Stimulated activated CD8-positive, alpha-beta memory T cell treated with anti-CD3 and anti-CD28 coated beads, Interleukin-4, amount 100 ng/mL, for 1 hour (primary cell): ENCODE measurements at places on chromosomes 12 and 14.

DNA sequence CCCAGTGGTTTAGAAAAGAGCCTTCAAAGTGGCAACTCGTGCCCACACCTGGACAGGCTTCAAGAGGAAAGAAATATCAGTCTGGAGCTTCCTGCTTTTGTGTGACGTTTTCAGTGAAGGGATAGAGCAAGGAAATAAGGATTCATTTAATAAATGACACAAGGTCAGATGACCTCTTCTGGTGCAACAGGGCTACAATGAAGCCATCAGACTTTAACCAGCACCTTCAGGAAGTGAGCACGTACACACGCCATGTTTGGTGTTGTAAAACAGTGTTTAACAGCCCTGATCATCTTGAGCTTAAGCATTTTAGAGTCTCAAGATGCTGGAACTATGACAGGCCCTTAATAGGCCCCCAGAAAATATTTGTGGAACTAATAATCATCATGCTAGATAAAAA lies 59.1 kb downstream of the CCDC60 start:
- DNase-seq = no peak

DNA sequence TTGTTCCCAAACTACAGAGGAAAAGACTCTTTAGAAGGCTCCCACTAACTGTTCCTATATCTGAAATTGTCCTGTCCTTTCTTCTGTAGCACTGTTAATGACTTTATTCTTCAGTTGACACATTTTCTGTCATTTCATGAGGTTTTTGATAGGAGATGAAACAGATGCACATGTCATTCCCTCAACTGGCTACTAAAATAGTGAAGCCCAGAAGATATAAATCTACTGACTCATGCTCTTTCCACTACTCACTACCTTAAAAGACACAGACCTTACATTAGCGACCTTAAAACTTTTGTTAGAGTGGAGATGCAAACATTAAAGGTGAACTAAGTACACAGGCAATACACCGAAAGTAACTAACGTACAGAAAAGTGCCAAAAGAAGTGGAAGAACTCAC lies 59.5 kb upstream of the ANKS1B start:
- no peak for DNase-seq

GRCh38 chr12:12115514-12115913 lies 44.8 kb downstream of the BCL2L14 start:
- DNase-seq = no peak

GRCh38 chr14:85895603-85896002 lies 365.7 kb downstream of the FLRT2 start:
- DNase-seq = no peak

GRCh38 chr12:19409376-19409775 lies 29.9 kb upstream of the AEBP2 start:
- no peak for DNase-seq

DNA sequence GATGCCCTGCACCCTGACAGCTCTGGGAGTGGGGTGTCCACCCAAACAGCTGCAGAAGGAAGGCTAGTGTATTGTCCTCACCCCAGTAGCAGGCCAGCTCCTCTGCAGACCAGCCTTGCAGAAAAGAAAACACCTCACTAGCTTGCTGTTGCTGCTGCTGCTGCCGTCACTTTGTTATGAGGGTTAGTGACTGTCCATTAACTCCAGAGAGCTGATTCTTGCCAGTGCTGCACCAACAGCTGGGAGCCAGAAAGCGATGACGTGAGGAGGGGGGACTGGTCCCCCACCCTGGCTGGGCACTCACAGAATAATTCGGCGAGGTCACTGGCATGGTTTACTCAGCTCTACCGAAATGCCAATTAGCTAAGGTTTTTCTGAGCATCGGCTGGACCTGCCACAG lies 2.8 kb downstream of the SYNDIG1L start:
- no peak for DNase-seq

DNA sequence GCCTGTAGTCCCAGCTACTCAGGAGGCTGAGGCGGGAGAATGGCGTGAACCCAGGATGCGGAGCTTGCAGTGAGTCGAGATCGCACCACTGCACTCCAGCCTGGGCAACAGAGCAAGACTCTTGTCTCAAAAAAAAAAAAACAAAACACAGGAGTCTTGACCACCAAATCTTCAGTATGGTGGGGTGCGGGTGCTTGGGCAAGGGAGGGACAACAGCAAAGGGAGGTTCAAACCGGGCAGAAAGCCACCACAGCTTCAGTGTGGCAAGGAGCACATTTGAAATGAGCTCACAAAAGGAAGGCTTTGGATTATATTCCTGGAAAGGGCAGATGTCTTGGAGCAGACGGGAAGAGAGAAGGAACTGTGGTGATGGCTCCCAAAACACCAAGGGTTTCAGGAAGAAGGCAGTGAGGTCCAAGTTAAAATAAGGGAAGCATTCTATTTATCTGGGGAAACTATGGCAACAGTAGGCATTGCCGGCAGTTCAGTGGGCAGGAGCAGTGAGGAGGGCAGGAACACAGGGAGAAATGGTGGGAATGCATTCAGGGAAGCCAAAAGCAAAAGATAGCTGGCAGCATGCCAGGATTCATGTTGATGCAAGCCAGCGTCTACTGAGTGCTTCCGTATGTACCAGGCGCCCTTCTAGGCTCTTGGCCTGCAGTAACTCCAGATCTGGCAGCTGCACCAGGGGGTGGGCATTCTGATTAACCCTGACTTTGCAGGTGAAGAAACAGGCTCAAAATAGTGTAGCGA lies 51.0 kb upstream of the SRSF5 start:
- DNase-seq = no peak

DNA sequence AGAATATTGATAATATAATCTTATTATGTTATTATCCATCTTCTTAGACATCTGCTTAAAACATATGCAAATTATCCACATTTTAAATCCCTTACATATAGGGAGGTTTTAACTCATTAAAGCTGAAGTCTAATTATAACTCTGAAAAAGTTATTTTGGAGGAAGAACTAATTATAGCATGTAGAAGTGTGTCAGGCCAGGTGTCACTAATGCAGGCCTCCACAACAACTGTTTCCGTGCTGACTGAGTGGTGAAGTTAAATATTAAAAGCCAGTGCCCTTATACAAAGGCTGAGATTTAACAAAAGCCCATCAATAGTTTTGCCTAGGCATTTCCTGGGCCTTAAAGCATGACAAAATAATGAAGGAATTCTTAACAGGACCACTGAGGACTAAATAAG lies 157.4 kb downstream of the LRRK2 start:
- no peak for DNase-seq

GRCh38 chr14:42113358-42114069 lies 506.8 kb downstream of the LRFN5 start:
- DNase-seq = no peak

GRCh38 chr12:7072035-7072434 lies 11.5 kb downstream of the C1S start:
- no peak for DNase-seq

GRCh38 chr12:26204612-26205289 lies 9.4 kb downstream of the SSPN start:
- DNase-seq = no peak

GRCh38 chr12:64671681-64672080 lies 61.4 kb downstream of the RASSF3 start:
- DNase-seq = no peak

GRCh38 chr12:108973629-108974152 lies 47.2 kb downstream of the SVOP start:
- DNase-seq = no peak

- DNase-seq = no peak
Observed at GRCh38 chr12:109653890-109654289, 59.7 kb upstream of the FAM222A start.

DNA sequence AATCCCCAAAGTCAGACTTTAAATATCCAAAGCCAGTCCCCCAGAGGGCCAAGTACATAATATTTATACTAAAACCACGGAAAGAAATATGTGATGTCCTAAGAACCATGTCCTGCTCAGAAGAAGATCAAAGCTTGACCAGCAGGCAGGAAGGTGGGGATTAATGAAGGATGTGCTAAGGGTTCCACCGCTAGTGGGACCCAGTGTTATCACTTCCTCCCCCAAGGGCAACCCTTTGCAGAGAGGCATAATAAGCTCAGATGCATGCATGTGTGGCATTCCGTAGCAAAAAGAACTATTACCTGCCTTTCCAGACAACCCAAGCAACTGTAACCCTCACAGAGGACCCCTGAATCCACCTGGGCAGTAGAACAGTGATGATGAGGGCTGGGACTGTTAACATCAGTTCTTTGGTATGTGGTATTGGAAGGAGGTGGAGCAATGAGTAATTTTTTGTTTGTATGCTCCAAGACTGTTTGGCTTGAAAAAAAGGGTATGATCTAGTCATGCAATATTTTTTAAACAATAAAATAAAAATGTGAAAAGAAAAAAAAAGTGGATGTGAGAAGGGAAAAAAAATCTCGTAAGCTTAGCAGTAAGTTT lies 71.7 kb upstream of the ETV6 start:
- DNase-seq = no peak

DNA sequence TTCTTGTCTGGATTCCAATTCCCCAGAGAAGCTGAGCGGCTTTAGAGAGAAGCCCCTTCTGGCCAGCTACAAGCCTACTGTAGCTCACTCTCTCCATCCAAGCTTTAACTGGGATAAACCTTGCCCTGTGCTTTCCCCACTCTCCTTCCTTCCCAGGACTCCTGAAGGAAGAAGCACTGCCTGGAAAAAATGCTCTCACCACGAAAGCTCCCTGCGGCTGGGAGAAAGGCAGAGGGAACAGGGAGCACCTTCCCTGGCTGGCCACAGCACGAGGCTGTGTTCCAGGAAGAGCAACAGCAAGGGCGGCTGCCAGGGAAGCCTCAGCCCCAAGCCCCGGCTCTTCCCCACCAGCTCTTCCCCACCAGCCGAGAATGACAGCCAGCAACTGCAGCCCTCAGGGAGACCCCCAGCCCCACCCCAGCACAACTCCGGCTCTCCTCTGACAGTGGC lies 40.8 kb upstream of the PNMA1 start:
- no peak for DNase-seq

- DNase-seq = no peak
Observed at GRCh38 chr12:107718606-107719005, 33.0 kb downstream of the PWP1 start.

GRCh38 chr12:74647256-74647655 lies 109.6 kb downstream of the ATXN7L3B start:
- DNase-seq = no peak

- no peak for DNase-seq
Observed at GRCh38 chr12:128178966-128179365, 88.0 kb upstream of the TMEM132C start.

- no peak for DNase-seq
Observed at GRCh38 chr12:64618953-64619590, 8.8 kb downstream of the RASSF3 start.

DNA sequence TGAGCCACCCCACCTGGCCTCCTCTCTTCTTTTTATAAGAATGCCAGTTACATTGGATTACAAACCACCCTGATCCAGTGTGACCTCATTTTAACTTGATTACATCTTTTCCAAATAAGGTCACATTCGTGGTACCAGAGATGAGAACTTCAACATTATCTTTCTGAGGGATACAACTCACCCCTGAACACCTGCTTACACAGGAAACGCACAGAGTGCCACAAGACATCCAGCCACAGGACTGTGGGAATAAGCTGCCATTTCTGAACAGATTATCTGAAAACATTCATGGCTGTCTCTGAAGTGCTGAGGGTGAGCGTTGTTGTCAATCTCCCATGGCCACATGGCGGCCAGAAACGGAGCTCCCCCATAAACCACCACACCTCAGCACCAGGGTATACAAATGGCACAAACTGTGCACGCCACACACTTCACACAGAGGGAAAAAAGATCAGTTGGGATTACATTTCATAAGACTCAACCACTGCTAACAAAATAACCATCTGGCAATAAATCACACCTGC lies 23.7 kb downstream of the FOXN3 start:
- DNase-seq = no peak

DNA sequence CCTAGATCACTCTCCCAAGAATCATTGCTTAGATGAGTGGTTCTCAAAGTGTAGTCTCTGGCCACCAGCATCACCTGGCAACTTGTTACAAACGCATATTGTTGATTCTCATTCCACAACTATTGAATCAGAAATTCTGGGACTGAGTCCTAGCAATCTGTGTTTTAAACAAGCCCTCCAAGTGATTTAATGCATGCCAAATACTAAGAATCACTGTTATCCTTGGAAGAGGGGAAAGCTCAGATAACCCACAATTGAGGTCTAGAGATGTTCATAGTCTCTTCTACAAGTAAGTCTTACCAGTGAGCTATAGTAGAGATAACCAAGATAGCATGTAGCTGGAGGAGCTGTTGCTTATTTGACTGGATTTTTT lies 666.6 kb downstream of the DIO2 start:
- DNase-seq = no peak

DNA sequence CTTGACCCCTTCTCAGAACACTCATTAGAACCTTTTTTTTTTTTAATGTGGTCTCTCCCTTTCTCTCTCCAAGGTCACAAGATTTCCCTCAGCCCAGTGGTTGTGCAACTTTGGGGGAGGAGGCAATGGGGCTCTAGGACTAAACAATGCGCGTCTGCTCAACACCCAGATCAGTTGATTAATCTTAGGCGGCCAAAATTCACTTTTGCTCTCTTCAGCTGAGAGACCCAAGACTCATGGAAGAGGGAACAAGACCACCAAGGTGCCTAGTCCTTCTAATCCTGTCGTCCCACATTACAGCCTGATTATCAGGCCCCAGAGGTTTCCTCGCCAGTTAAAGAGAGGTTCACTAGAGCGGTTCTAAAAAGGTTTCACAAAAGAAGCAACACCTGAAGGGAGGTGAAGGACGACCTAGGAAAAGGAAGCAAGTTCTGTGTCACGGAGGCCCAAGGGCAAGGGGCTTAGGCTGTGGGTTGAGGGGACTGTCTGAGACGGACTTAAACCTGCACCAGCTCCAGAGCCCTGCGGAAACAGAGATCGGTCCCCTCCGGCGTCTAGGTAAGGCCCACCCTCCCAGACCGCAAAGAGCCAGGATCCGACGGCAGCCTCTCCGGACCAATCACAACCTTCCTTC lies 824 bp upstream of the TARBP2 start:
- DNase-seq = no peak

DNA sequence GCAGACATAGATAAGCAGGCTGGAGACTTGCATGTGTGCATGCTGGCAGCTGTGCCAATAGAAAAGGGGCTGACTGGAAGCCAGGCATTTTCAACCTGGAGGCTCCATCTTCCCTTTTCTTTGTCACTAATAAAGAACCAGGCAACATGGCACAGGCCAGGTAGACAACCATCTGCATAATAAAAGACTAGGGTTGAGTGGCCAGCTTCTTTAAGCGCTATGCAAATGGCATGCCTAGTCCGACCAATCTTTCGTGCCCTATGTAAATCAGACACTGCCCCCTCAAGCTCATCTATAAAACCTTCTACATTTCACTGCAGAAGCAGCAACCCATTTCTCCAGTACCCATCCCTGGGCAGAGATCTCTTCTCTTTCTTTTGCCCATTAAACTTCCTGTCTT lies 4.6 kb upstream of the KLRC1 start:
- DNase-seq = no peak

DNA sequence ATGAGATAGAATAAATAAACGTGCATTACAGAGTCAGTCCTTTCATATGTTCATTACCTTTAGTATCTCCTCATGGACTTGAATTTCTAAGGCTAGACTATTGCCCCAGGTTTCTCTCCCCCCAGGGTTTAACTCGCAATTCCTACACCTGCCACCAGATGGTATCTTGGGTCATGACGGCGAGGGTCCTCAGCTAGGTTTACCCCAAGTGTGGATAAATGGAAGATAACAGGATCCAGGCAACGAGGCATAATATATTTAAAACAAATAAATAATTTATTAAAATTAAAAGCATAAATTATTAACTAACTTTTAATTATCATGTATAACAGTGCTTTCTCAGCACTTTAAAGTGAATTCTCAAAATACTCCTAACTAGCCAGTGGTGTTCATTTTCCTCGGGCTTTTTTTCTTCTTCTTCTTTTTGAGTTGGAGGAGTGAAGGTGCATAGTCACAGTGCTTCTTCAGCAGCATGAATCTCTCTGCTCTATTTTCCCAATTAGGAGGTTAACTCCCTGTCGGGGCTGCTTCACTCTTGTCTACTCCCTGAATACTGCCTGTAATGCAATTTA lies 243.5 kb upstream of the CAND1 start:
- peak; percentile 15 for DNase-seq
